ENCODE measurements at places on chromosomes 3 and 15.

- peak; percentile 25 for DNase-seq
Observed at GRCh38 chr3:105728771-105729312, 140.0 kb downstream of the CBLB start.

GRCh38 chr3:56862352-56863062 is 60.8 kb upstream of the ARHGEF3 start:
- peak; percentile 86 for DNase-seq

DNA sequence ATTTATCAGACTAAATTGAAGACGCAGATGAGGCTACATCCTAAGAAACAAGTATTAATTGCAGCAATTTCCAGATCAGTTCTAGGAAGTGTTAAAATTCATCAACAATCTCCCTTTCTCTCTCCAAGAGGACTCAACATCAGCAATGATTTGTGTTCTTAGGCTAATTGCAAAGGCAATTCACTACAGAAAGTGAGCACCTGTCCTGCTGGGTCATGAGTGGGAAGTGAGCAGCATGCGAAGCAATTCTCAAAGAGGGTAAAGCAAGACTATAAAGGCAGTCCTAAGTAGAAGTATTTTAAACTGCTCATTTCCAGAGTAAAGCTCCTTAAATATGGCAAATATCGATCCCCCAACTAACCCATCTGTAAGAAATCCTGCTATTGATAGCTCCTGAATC is 1191.0 kb upstream of the ALCAM start:
- DNase-seq = no peak

GRCh38 chr15:43526261-43526930 is 9.0 kb downstream of the MAP1A start:
- no peak for DNase-seq

GRCh38 chr15:45199136-45199810 is 11.5 kb upstream of the SHF start:
- DNase-seq = peak; percentile 24

- DNase-seq = no peak
Observed at GRCh38 chr15:29124581-29125381, 144.8 kb downstream of the NSMCE3 start.

DNA sequence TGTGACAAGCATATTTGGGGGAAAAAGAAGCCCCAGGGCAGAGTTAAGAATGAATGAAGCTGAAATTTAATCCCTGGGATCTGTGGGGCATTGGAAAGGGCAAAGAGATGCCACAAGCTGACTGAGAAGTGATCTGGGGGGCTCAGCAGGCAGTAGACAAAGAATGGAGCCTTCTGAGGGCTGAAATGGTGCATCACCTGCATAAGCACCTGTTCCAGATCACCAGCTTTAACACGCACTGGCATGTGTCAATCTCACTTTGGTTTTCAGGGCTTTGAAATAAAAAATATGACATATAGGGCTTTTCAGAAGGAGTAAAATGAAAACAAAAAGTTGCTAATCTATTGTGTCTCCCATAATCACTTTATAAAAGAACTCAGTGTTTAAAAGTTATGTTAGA is 210.8 kb upstream of the ARHGEF26 start:
- DNase-seq = no peak

- no peak for DNase-seq
Observed at GRCh38 chr3:10757821-10758130, 58.3 kb upstream of the SLC6A11 start.

DNA sequence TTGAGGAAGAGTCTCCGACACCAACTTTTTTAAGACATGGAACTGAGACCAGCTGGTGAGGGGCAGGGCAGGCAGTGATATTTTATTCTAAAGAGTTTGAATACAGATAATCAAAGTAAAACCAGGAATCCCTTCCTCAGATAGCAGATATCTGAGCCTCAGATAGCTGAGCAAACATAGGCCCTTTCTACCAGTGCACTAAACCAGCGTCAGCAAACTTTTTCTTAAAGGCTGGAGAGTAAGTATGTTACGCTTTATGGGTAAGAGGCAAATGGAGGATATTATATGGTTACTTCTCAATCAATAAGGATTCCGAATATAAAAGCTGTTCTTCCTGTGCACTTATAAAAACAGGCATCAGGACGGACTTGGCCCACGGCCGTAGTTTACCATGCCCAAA is 73.9 kb downstream of the WNT5A start:
- no peak for DNase-seq

- DNase-seq = peak; percentile 4
Observed at GRCh38 chr15:81752546-81752942, 293.3 kb downstream of the MEX3B start.

DNA sequence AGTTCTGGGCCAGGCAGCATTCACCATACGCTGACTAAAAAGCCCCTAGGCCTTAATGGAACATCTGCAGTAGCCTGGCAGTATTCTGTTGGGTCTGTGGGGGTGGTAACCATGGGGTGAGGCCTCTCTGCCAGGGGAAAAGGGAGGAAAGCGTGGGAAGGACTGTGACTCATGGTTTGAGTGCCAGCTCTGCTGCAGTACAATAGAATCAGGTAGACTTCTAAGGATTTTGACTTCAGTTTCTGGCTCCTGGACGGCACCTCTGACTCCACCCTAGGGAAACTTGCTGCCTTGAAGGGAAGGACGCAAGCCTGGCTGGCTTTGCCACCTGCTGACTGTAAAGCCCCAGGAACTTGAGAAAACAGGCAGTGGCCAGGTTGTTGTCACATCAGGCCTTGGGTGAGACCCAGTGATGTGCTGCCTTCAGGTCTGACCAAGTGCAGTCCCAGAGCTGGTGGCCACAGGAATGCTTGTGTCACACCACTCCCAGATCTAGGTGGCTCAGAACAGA is 148.6 kb downstream of the SUCNR1 start:
- peak; percentile 52 for DNase-seq

GRCh38 chr3:123161167-123161566 is 40.6 kb upstream of the SEC22A start:
- no peak for DNase-seq

GRCh38 chr3:164040991-164041390 is 1037.3 kb downstream of the SI start:
- no peak for DNase-seq

DNA sequence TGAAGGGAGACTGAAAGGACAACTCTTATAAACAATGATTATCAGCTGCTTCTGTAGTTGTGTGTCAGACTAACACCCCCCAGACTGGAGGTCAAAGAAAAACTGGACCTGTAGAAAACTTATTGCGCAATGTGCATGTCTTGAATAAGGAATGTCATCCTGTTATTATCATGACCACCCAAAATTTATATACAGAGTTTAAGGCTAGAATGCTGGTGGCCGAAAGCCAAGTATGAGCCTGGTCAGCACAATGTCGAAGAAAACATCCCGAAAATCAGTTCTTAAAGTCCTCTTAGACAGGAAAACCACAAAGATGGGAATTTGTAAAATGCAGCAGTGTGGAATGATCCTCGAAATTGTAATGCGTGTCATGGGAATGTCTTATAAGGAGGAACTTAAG is 29.3 kb downstream of the RFTN1 start:
- peak; percentile 100 for DNase-seq

GRCh38 chr15:70091726-70092463 is 5.8 kb downstream of the TLE3 start:
- peak; percentile 64 for DNase-seq

GRCh38 chr3:119417771-119418512 is 45.5 kb downstream of the TMEM39A start:
- peak; percentile 28 for DNase-seq

- no peak for DNase-seq
Observed at GRCh38 chr3:30289766-30290165, 316.6 kb upstream of the TGFBR2 start.

DNA sequence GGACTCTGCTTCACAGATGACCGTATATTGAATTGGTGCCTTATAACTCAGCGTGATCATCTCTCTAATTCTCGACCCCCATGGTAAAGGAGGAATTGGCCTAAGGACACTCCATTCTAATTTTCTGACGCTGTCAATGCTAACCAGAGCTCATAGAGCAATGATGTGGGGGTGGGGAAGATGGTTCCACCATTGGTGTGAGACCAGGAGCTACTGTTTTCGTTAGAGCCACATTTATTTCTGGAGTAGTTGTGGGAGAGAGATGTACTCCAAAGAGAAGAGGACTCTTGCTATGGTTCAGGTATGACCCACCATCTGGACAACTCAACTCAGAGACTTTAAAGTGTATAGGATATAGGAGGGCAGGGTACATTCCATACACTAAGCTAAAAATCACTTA is 16.3 kb downstream of the ZBTB38 start:
- DNase-seq = no peak

- DNase-seq = no peak
Observed at GRCh38 chr15:77985931-77986480, 91.5 kb downstream of the TBC1D2B start.

DNA sequence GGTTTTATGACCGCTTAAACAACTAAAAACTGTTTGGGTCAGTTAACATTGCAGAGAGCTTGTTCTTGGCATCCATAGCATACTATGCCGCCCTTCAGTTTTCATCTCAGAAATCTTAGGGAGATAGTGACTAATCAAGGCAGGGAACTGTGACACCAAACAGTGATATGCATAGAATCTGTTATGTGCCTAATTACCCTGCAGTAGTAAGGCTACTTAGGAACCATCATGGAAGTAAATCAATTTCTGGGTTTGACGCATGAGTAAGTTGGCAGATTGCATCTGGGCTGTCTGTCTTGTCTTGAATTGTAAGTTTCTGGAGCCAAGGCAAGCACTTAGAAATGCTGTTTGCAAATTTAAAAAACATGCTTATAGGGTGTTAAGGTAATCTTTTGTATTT is 22.5 kb downstream of the KCTD6 start:
- DNase-seq = no peak

All from iris pigment epithelial cell (primary cell).